ENCODE measurements at places on chromosomes 3 and 15.
A peak's percentile ranks its signal among the peaks of the same experiment; 100 is the strongest.

DNA sequence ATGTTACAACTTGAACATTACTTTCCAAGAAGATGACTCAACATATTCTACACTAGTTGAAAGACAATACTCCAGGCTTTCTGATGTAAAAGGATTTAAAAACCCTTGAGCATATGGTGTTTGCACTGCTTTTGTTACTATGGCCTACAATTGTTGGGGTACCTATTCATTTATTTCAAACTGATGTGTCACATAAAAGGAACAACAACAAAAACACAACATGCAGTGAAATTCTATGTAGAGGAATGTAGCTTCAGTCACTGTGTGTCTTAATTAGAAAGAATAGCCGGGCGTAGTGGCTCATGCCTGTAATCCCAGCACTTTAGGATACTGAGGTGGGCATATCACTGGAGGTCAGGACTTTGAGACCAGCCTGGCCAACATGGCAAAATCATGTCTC lies 1.6 kb downstream of the SPATA16 start:
- DNase-seq: no peak

GRCh38 chr15:46856839-46857502 lies 860.3 kb upstream of the SEMA6D start:
- no peak for DNase-seq

DNA sequence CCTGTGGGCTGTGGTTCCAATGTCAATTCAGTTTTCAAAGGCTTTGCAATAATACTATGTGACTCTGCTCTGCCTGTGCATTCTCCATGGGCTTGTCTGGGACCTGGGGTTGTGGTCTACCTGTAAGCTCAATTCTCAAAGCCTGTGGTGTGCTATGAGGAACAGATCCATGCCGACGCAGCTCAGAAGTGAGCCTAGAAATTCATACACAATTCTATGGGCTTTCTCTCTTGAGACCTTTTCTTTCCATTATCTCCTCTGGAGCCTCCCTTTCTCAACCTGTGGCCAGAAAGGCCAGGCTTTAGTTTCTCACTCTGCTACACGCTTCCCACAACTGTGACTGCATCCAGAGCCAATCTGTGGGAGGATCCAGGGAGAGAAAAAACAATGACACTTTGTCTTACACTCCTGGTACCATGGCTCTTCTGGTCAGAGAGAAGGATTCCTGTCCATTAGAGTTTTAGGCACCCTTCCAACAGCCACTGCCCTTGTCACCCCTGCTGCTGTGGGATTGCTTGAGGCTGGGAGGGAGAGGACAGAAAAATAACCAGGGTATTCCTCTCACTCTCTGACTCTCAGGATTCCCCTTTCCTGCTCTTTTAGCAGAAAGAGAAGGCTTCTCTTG lies 34.1 kb upstream of the KLF13 start:
- DNase-seq: no peak

DNA sequence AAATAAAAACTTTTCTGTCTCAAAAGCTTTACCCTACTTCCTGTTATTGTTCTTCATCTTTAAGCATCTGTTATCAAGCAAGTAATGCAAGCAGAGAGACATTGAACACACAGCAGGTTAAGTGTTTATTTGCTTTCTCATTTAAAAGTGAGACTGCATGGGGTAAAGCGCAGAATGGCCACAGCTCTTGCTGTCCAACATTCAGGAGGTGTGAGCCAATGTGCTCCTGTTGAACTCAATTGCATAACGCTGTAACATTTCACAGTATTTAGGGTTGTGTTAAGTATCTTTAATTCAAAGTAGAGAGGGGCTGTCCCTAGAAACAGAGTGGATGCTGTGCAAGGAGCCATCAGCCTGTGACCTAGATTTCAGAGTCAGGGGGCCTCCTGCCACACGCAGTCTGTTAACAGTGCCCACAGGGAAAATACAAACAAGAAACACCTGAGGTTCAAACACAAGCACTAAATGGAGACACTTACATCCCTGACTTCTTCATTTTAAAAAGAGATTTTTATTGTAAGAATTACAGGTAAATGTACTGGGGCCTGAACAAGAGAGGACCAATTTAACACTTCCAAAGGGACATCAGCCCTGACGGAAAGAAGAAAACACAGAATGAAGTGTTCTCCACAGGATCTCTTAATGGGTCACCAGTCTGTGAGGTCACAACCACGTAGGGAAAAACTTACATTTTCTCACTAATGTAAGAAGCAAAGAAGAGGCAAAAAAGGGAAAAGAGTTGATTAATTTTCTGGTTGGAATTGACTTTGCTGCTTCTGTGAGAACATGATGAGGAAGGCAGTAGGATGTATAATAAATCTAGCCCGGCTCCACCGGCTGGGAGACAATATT lies 815.1 kb downstream of the VGLL3 start:
- DNase-seq: no peak

DNA sequence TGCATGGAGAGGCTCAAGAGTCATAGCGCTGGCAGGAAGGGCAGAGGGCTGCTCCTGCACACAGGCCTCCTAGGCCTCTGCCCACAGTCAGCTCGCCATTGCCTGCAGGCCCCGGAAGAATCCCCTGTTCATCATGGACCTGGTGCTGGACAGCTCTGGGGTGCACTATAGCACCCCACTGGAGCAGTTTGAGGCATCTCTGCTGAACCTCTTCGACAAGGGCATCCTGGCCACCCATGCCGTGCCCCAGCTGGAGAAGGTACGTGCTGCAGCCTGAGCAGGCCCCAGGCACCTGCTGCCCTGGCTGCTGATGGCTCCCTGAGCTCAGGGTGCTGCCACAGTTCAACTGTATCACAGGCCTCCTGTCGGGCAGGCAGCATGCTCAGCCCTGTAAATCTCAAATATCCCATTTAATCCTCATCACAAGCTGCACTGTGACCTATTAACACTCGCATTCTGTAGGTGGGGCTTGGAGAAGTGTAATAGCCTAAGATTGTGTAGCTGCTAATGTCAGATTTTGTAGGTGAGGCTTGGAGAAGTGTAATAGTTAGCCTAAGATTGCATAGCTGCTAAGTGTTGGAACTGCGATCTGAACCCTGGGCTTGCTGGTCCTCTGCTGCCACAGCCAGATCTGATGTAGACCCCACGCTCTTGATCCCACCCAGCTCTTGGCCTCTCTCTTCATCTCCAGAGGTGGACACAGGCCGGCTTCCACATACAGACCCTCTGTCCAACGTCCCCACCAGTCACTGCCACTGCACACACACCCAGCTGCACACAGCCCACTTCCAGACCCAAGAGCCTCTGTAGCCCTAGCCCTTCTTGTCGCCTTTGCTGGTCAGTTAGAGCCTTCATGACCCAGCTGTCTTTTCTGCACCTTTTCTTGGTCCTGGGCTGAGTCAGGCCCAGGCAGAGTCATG lies 31.9 kb downstream of the DNAH1 start:
- no peak for DNase-seq

DNA sequence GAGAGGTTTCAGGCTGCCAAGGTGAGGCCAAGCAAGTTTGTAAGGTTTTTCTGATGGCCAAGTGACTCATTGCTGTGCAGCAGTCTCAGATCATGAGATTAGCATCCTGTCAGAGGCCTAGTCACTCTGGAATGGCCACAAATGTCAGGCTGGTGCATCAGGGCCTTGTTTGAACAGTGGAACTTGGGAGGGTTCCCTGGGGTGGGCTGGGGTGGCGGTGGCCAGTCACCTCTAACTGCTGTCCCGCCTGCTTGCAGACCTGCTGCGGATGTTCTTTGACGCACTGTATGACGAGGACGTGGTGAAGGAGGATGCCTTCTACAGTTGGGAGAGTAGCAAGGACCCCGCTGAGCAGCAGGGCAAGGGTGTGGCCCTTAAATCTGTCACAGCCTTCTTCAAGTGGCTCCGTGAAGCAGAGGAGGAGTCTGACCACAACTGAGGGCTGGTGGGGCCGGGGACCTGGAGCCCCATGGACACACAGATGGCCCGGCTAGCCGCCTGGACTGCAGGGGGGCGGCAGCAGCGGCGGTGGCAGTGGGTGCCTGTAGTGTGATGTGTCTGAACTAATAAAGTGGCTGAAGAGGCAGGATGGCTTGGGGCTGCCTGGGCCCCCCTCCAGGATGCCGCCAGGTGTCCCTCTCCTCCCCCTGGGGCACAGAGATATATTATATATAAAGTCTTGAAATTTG lies 2.8 kb upstream of the FAM131A start:
- no peak for DNase-seq

DNA sequence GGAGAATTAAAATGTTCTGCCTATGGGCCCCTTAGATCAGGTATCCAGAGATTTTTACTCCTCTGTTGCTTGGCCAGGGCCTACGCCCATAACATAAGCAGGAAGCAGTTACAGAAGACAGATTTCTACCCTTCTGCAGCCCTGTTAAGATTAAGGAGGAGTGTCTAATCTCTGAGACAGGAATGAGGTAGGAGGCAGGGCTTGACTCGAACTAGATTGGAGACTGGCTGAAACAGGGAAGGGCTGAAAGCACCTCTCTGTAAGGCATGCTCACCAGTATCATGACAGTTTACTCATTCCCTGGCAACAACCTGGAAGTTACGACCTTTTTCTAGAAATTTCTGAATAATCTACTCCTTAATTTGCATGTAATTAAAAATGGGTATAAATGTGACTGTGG lies 16.7 kb downstream of the PLA2G4D start:
- DNase-seq: no peak

DNA sequence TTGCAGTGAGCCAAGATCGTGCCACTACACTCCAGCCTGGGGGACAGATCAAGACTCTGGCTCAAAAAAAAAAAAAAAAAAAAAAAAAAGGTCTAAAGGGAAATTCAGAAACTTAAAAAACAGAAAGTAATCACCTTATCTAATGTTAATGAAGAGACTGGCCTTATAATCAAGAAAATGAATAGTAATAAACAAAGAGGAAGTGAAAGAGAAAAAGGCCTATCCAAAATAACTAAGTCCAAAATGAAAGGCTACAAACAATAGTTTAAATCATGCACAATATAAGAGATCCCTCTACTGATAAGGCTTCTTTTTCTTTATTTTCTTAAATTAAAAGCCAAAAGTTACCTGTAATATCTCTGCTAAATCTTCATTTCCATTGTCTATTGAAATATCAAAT lies 37.1 kb upstream of the HDC start:
- DNase-seq: no peak

DNA sequence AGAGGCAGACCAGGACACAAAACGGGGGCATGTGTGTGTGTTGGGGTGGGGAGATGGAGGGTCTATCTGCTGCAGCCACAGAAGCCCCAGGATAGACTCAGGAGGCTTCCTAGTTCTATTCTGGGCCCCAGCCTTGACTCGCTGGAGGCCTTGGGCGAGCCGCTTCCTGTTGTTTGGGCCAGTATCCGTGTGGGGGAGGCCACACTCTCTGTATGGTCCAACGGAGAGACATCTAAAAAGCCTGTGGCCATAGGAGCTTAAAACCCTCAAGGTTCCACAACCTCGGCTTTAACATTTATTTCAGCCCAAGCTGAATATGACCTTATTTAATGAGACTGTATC lies 32.8 kb downstream of the POC1A start:
- DNase-seq: no peak

DNA sequence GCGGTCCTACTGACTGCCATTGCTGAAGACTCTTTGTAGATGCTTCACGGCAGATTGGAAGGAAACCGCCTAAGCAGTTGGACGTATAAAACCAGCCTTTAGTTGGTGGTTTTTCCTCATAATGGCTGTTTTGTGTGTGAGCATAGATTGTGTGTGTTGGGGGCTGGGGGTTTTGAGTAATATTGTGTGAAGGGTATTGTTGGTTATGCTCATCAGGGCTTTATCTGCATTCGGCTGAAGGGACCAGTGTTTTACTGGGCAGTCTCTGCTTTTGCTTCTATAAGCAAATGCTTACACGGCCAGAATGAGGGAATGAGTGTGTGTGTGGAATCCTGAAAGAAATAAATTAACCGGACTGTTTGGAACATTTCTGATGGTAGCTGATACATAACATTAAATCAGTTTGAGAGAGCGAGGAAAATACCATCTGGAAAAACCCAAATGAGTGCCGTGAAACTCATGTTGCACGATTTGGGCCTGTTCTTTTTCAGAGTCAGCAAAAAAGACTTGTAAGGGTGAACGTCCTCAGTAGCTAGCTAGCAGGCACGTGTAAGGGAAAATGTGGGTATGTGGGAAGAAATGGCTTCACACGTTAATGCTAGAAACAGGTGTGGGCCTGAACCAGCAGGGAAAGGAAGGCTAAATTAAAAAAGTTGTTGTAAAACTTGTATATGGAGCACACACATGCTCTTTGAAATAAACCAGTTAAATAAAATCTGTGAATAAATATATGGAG lies 1.9 kb downstream of the MITF start:
- no peak for DNase-seq

- DNase-seq: no peak
These were observed 42.5 kb upstream of the MYO5C start for GRCh38 chr15:52338058-52338457.

GRCh38 chr15:69958496-69959084 lies 139.1 kb downstream of the TLE3 start:
- no peak for DNase-seq

- peak; percentile 94 for DNase-seq
These were observed at the start of gene INO80 for GRCh38 chr15:41116116-41116961. TSS of gene INO80 (minus strand) at chr15:41116280. CDS start at chr15:41096310, 19,970 bp downstream.

DNA sequence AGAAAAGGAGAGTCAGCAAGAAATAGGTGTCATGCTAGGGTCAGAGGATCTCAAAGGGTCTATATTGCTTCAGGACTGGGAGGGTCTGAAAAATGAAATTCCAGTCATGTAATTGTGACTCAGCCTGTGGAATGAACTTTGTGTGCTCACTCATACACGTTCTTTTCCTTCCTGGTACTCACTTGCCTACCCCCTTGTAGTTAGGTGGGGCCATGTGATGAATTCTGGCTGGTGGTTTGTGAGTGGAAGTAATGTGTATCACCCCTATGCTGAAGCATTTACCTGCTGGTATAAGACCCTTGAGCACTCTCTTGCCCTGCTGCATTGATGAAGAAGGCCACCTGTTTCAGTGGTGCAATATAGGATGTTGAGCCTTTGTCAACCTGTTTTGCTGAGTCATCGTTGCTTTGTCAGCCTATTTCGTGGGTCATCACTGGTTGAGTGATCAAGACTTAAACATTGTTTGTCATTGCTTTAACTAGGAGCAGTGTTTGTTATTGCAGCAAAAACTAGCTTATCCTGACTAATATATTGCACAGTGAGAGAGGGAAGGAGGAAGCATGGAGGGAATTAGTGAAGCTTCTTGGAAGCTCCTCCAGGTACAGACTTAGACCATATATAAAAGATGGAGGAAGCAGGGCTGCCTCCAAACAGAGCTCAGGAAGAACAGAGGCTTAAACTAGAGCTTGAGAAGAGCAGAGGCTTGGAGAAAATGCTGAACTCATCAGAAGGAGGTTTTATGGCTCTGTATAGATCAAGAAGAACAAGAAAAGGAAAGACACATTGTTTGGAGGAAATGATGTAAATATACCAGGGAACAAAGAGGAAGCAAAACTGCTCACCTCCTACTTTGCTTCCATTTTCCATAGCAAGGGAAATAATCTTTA lies 28.9 kb downstream of the TLNRD1 start:
- no peak for DNase-seq

- DNase-seq: no peak
These were observed 53.7 kb downstream of the CGGBP1 start for GRCh38 chr3:88005066-88005465.

GRCh38 chr3:138907539-138907938 lies 39.4 kb downstream of the FOXL2 start:
- no peak for DNase-seq

DNA sequence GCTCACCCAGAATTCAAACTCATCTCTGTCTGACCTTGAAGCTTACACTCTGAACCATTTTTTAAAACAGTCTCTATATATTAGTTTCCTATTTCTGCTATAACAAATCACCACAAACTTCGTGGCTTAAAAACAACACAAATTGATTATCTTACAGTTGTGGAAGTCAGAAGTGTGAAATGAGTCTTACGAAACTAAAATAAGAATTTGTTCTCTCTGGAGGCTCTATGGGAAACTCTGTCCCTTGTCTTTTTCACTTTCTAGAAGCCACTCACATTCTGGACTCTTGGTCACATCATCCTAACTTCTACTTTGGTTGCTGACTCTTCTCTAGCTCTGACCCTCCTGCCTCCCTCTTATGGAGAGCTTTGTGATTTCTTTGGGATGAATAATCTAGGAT lies 429.3 kb upstream of the THBS1 start:
- no peak for DNase-seq

Measured in SK-N-MC (cell line).